DND-41 (cell line): ENCODE measurements at places on chromosomes 1 and 21.
A peak's percentile ranks its signal among the peaks of the same experiment; 100 is the strongest.

- H3K4me1 ChIP-seq = no peaks in the 10 kb centered on the region; the same call in 1 of the 2 replicates
- H3K36me3 ChIP-seq = no peaks in the 10 kb centered on the region
- H3K27me3 ChIP-seq = no peaks in the 10 kb centered on the region
- no peak overlapping the region for H3K27ac ChIP-seq
- no peak for DNase-seq
Measured at GRCh38 chr1:46553506-46553905, 2.1 kb upstream of the KNCN start.

DNA sequence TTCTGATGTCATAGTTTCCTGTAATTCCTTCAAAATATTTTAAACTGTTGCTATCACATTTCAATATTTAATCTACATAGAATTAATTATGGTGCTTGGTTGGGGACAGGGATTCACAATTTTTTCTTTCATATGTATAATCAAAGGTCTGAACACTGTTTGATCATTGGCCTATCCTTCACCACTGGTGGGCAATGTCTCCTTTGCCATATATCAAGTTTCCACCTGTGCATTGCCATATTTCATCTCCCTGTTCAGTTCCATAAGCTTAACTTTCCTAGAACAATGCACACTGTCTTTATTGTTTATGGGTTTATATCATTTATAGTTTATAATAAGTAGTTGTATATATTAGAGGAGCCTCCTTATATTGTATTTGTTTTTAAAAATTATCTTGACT, 374.9 kb upstream of the PTBP2 start:
- H3K27ac ChIP-seq = no peak overlapping the region
- H3K36me3 ChIP-seq = no peaks in the 10 kb centered on the region
- DNase-seq = no peak
- H3K4me1 ChIP-seq = no peaks in the 10 kb centered on the region
- no peaks in the 10 kb centered on the region for H3K27me3 ChIP-seq
- no peak overlapping the region for H3K4me3 ChIP-seq

GRCh38 chr1:156725683-156726280, 2.5 kb upstream of the METTL25B start:
- H3K4me1 ChIP-seq = peaks cover 56% of the 10 kb centered on the region
- peaks cover 55% of the 10 kb centered on the region for H3K36me3 ChIP-seq
- H3K27me3 ChIP-seq = no peaks in the 10 kb centered on the region
- H3K27ac ChIP-seq = peak overlapping the region; percentile 65

DNA sequence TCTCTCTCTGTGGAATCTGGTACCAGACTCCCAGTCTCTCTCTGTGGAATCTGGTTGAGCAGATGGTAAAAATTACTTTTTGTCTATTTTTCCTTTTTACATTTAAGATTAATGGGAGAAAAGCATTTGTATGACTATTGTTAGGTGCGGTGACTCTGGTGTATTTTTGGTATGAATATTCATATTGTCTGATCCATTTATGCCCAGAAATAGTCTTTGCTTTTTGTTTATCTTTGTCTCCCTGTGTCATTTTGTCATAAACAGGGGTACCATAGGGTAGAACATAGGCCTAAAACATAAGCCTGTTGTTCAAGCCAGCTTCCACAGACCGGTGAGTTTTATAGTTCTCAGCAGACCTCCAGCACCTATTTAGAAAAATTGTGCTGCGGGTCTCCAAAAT, 78.7 kb downstream of the ETS2 start:
- H3K27ac ChIP-seq = no peak overlapping the region
- no peaks in the 10 kb centered on the region for H3K4me1 ChIP-seq
- H3K4me3 ChIP-seq = no peak overlapping the region
- no peak for DNase-seq
- no peaks in the 10 kb centered on the region for H3K27me3 ChIP-seq

GRCh38 chr1:173997791-173998190, 24.4 kb downstream of the RC3H1 start:
- no peak overlapping the region for H3K27ac ChIP-seq
- no peaks in the 10 kb centered on the region for H3K27me3 ChIP-seq
- no peak overlapping the region for H3K4me3 ChIP-seq
- DNase-seq = no peak

- no peak overlapping the region for H3K27ac ChIP-seq
- no peak for DNase-seq
- peaks cover 8% of the 10 kb centered on the region for H3K27me3 ChIP-seq
- no peak overlapping the region for H3K4me3 ChIP-seq
Measured at GRCh38 chr1:67162954-67163353, 3.3 kb upstream of the IL23R start.

DNA sequence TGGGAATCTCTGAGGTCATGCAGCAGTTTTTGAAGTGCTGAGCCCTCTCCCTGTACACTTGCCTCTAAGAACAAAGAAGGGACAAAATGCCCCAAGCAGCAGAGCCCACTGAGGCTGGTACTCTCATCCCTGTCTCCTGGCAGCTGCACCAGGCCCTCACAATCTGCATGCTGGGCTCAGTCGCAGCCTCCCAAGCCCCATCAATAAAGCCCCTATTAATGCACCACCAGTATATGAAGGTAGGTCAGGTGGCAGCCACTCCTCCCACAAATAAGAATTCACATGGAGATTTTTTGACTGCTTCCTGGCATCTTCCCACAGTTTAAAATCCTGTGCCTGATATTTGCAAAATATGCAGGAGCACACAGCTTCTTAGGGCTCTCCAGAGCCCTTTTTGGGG, 181.2 kb upstream of the PALMD start:
- H3K36me3 ChIP-seq = no peaks in the 10 kb centered on the region
- H3K4me1 ChIP-seq = no peaks in the 10 kb centered on the region
- no peak overlapping the region for H3K4me3 ChIP-seq
- H3K27me3 ChIP-seq = no peaks in the 10 kb centered on the region

- no peak for DNase-seq
- H3K4me1 ChIP-seq = no peaks in the 10 kb centered on the region
- no peaks in the 10 kb centered on the region for H3K36me3 ChIP-seq
- H3K27ac ChIP-seq = no peak overlapping the region
- H3K27me3 ChIP-seq = no peaks in the 10 kb centered on the region
Measured at GRCh38 chr21:24759348-24760075, 847.8 kb downstream of the MRPL39 start.

- no peak overlapping the region for H3K27ac ChIP-seq
- no peaks in the 10 kb centered on the region for H3K36me3 ChIP-seq
- DNase-seq = no peak
- no peaks in the 10 kb centered on the region for H3K27me3 ChIP-seq
- no peaks in the 10 kb centered on the region for H3K4me1 ChIP-seq
- H3K4me3 ChIP-seq = no peak overlapping the region
Measured at GRCh38 chr1:118360817-118361216, 175.8 kb upstream of the SPAG17 start.

DNA sequence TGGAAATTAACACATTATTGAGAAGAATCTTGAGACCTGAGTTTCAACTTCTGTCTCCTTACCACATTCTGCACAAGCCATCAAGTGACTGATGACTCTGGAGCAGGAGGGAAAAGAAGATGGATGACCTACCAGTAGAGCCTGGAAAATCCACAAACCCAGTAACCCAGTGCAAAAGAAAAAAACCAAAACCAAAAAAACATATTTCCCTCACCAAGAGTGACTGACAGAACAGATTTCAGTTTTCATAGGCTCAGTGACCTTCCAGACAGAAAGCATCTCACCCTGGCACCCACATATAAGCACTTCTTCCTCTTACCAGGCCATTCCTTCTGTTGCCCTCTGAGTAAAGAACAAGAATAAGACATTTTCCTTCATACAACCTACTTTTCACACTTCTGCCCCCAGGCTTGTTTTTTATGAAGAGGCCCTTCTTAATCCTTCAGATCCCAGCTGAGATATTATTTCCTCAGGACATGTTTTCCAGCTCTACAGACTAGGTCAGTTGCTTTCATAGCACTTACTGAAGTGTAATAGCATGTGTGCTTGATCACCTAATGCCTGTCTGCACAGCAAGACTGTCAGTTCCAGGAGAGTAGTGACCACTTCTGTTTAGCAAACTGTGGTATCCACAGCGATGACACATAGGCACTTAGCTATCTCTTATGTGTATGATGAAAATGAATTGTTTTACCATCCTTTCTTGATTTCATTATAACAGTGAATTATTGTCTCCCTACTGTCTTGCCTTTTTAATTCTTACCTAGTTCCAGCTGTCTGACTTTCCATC, 4.0 kb downstream of the TSACC start:
- no peak overlapping the region for H3K4me3 ChIP-seq
- no peaks in the 10 kb centered on the region for H3K36me3 ChIP-seq
- DNase-seq = no peak
- H3K4me1 ChIP-seq = peaks cover 7% of the 10 kb centered on the region
- H3K27ac ChIP-seq = no peak overlapping the region
- peaks cover 3% of the 10 kb centered on the region for H3K27me3 ChIP-seq

GRCh38 chr1:36448530-36449056, 1.7 kb downstream of the OSCP1 start:
- no peak for DNase-seq
- H3K36me3 ChIP-seq = no peaks in the 10 kb centered on the region
- H3K27ac ChIP-seq = no peak overlapping the region
- H3K4me3 ChIP-seq = no peak overlapping the region
- peaks cover 25% of the 10 kb centered on the region for H3K4me1 ChIP-seq

DNA sequence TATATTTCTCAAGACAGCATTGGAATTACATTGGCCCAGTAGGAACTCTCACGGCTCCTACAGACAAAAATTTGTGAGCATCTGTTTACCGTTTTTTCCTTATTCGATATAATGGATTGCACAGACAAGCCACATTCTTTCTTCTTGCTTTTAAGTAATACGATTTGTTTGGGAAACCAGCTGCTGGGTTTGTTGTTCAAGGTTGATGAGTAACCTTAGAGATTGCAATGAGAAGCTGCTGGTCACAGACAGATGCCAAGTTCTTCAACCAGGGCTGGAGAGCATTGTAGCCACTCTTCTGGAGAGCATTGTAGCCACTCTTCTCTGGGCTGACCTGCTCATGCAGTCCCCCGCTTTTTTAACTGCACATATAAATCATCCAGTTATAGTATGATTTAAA, 1.4 kb upstream of the MIA3 start:
- H3K4me1 ChIP-seq = peaks cover 32% of the 10 kb centered on the region
- peaks cover 15% of the 10 kb centered on the region for H3K27me3 ChIP-seq
- H3K4me3 ChIP-seq = no peak overlapping the region
- no peaks in the 10 kb centered on the region; the same call in 1 of the 2 replicates for H3K36me3 ChIP-seq
- H3K27ac ChIP-seq = no peak overlapping the region

DNA sequence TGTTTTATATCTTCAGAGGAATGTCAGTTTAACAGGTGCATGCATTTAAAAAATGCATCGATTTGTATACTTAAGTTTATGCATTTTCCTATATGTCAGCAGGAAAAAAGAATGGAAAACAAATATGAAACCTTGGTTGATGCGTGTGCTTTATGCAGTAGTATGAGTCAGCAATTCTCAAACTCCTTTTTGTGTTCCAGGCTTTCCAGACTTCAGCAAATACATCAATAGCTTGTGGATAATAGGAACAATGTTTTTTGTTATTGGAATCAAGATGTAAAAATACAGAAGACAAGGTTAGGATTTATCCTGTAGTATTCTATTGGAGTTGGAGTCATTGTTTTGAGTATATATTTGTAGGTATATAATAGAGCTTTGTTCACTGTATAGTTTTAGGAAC, 45.2 kb downstream of the CHODL start:
- no peak overlapping the region for H3K27ac ChIP-seq
- no peak for DNase-seq
- no peak overlapping the region for H3K4me3 ChIP-seq
- H3K36me3 ChIP-seq = no peaks in the 10 kb centered on the region

DNA sequence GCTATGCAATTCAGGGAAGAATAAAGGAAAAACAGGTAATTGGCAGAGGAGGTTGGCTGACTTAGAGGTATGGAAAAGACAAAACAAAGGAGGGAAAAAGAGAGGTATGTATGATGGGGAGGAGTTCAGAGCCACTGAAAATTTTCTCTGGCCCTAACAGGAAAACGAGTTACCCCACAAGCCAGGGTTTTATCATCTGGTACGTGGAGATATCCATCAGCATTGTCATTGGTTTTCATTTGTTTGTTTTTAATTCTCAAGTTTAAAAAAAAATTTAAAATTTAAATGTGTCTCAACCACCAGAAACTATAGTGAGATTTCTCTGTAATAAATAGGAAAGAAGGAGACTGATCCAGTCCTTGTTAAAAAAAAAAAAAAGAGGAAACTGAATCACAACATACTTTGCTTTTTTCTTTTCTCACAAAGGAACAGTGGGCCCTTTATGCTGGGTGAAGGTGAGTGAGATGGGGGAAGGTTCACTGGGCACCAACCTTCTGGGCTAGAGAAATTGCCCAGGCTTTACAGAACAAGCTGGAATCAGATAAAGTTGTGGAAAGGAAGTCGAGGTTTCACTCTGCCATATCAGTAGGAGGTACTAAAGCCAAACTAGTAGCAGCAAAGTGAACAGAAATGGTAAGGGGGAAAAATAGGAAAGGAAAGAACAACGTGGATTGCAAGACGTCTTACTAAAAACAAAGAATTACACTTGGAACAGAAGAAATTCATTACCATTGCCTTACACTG, 2.7 kb downstream of the IFNAR2 start:
- H3K4me3 ChIP-seq = no peak overlapping the region
- H3K4me1 ChIP-seq = peaks cover 71% of the 10 kb centered on the region
- DNase-seq = peak; percentile 29
- peaks cover 23% of the 10 kb centered on the region for H3K36me3 ChIP-seq
- H3K27ac ChIP-seq = peak overlapping the region; percentile 93

DNA sequence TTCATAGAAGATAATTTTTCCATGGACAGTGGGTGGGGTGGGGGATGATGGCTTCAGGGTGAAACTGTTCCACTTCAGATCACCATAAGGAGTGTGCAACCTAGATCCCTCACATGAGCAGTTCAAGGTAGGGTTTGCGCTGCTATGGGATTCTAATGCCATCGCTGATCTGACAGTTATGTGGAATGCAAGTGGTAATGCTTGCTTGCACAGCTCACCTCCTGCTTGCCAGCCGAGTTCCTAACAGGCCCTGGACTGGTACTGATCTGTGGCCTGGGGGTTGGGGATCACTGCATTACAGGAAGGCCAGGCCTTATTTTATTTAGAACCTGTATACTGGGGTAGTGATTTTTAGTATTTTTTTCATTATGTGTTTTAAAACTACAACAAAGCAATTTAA, 22.0 kb downstream of the MAN1A2 start:
- no peaks in the 10 kb centered on the region for H3K36me3 ChIP-seq
- no peaks in the 10 kb centered on the region for H3K4me1 ChIP-seq
- DNase-seq = no peak
- H3K27ac ChIP-seq = no peak overlapping the region

- no peak for DNase-seq
- no peaks in the 10 kb centered on the region for H3K4me1 ChIP-seq
- H3K4me3 ChIP-seq = no peak overlapping the region
Measured at GRCh38 chr1:225678545-225678944, 25.6 kb upstream of the ENAH start.

DNA sequence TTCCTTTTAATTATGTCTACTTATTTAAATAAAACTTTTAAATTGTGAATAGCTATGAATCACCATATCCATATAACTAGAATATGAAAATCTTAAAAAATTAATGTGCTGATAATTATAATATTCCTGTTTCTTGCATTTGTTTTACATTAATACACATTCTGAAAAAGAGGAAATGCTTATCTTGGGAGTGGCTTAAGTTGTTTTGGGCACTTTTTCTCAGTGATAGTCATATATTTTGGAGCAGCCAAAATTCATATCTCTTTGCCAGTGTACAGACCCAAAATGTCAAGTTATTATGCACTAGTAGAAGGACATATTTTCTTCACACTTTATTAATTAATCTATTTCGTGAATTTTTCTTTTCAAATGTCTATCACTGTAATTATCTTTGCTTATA, 838.5 kb downstream of the USP25 start:
- no peak overlapping the region for H3K27ac ChIP-seq
- no peaks in the 10 kb centered on the region for H3K4me1 ChIP-seq
- no peaks in the 10 kb centered on the region for H3K27me3 ChIP-seq
- H3K36me3 ChIP-seq = no peaks in the 10 kb centered on the region

GRCh38 chr1:4596486-4596885, 57.9 kb upstream of the AJAP1 start:
- H3K4me1 ChIP-seq = no peaks in the 10 kb centered on the region
- DNase-seq = no peak
- no peak overlapping the region for H3K4me3 ChIP-seq
- H3K36me3 ChIP-seq = no peaks in the 10 kb centered on the region
- H3K27ac ChIP-seq = no peak overlapping the region
